Activated CD4-positive, alpha-beta memory T cell treated with anti-CD3 and anti-CD28 coated beads for 36 hours (primary cell): ENCODE measurements at places on chromosomes 7 and 10. TPM values are rescaled to one million over a fixed set of nuclear protein-coding genes. Genes with fewer than 3 reads are reported as not detected.

DNA sequence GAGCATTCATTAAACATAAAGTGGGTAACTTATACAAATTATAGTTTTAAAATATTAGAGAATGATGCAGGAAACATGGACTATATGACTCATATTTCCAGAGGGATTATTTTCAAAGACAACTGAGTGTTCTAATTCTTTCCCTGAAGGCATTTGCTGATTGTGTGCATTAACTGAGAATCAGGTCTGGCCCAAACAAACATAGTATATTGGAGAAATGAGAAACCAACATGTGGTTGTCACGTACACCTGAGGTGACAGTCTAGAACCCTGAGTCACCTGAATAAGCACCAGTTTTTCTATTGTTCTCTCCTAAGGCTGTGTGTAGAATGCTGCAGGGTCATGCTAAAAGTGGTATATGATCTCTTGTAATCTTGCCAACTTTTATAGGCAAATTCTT, 1125.7 kb downstream of the XPNPEP1 start:
- DNase-seq: no peak
- no peak overlapping the region for H3K4me3 ChIP-seq
- no peaks in the 10 kb centered on the region for H3K27me3 ChIP-seq

DNA sequence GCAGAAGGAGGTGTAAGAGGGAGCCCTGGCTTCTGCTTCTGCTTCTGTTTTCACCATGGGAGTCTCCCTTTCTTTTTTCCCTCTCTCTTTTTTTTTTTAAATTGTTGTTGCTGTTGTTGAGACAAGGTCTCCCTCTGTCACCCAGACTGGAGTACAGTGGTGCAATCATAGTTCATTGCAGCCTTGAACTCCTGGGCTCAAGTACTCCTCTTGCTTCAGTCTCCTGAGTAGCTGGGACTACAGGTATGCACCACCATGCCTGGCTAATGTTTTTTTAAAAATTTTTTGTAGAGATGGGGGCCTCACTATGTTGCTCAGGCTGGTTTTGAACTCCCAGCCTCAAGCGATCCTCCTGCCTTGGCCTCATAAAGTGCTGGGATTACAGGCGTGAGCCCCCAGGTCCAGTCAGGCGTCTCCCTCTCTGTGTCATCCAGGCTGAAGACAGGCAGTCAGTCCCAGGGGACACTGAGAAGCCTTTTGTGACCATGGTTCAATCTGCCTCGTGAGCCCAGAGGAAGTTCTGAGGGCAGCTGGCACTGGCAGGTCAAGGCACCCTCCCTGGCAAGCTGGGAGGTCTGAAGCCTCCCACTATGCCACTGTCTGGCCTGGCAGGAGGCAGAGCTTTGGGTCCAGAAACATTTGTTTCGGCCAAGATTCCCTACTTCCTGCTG, 33.6 kb upstream of the NPFFR1 start:
- DNase-seq: no peak
- H3K4me3 ChIP-seq: no peak overlapping the region
- no peaks in the 10 kb centered on the region for H3K36me3 ChIP-seq
- no peaks in the 10 kb centered on the region for H3K4me1 ChIP-seq
- H3K27ac ChIP-seq: no peak overlapping the region
- no peaks in the 10 kb centered on the region for H3K27me3 ChIP-seq

DNA sequence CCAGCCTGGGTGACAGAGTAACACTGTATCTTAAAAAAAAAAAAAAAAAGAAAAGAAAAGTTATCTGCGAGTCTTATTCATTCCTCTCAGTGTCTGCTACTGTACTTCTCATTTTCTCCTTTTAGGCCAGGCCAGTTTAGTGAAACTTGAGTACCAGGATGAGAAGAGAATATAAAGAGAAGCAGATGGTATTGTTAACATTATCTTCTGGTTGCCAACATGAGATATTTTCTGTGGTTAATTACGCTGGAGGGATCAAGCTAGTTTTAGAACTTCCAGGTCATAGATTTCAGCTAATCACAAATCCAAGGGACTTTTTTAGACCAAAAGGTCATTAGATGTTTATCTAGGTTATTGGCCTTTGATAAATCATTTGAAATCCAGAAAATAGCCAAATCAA, 252.6 kb upstream of the SMIM30 start:
- no peaks in the 10 kb centered on the region for H3K36me3 ChIP-seq
- no peaks in the 10 kb centered on the region for H3K4me1 ChIP-seq
- H3K4me3 ChIP-seq: no peak overlapping the region
- no peak overlapping the region for H3K27ac ChIP-seq
- no peak for DNase-seq
- H3K27me3 ChIP-seq: no peaks in the 10 kb centered on the region

The RET gene
- 0.17 TPM for total RNA-seq
